ENCODE measurements at places on chromosomes 7 and 10.

DNA sequence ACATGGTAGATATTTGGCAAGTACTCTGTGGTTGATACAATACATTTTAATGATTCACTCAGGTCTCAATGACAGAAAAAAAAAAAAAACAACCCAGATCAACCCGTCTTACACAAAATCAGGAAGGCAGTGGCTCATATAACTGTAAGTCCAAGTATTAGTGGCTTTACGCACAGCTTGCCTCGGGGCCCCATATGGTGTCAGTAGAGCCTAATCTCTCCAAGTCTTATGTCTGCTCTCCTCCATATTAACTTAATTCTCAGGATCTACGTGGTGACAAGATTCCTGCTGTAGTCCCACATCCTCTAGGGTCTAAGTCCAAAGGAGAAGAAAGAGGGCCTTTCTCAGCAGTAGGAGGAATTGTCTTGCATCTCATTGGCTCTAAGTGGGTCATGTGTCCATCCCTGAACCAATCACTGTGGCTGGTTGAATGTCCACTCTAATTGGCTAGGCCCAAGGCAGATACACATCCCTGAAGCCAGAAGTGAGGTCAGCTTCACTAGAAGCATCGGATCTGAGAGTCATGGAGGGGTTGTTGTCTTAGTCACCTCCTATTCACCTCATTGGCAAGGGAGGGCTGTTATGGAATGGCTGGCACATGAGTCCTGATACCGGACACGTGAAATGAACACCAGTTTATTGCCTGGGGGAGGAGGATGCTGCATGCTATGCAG is 20.5 kb upstream of the PLPP4 start:
- DNase-seq: no peak

- DNase-seq: no peak
Observed at GRCh38 chr7:48250441-48250951, 79.2 kb downstream of the ABCA13 start.

GRCh38 chr10:92688573-92688926 is 1.2 kb upstream of the HHEX start:
- no peak for DNase-seq

DNA sequence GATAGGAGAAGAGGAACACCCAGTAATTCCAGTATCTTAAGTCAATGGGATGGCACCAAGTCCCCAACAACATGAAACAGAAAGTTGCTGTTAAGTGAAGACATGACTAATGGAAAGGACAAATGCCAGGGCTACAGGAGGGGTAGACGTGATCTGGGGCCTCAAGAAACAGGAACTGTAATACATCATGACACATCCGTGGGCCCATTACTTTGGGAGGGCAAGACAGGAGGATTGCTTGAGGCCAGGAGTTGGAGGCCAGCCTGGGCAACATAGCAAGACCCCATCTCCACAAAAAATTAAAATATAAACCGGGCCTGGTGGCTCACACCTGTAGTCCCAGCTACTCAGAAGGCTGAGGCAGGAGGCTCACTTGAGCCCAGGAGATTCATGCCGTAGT is 408.6 kb upstream of the PRKCQ start:
- DNase-seq: no peak

- no peak for DNase-seq
Observed at GRCh38 chr7:31202801-31203200, 137.7 kb downstream of the NEUROD6 start.

GRCh38 chr7:133958822-133959221 is 168.3 kb upstream of the LRGUK start:
- DNase-seq: no peak

DNA sequence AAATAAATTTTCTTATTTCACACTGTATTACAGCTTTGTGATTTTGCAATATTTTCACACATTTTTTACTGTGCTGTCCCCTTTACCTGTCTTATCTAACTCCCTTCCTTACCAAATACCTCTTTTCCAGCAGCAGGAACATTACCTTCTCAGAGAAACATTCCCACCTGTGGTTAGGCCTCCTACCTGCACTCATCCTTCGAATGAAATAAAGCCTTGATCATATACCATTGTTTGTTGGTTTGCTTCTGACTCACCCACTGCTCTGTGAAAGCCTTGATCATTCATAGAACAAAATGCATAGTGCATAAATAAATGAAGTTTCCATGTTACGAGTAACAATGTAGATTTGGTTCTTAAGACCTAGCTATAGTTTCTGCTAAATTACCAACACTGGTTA is 256.3 kb downstream of the ARL4A start:
- DNase-seq: no peak

- DNase-seq: no peak
Observed at GRCh38 chr7:21777921-21778320, 167.8 kb downstream of the CDCA7L start.

DNA sequence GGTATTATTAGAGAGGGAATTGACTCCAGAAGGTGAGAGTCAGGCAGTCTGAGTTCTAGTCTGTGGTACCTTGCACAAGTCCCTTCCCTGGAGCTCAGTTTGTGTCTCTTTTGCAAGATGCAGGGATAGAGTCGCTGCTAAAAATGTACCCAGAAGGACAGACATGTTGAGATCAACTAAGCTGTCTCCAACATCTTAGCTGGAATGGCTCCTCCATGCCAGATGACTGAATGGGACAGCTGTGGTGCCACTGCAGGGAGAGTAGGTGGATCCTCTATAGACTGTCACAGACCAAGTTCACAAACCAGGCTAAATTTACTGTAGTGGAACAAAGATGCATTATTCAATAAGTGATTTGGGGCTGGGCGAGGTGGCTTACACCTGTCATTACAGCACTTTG is 120.1 kb downstream of the NEURL1 start:
- DNase-seq: no peak
